ENCODE measurements at places on chromosomes 4 and X.

GRCh38 chr4:141810712-141811375 is 174.5 kb downstream of the IL15 start:
- no peak for DNase-seq

DNA sequence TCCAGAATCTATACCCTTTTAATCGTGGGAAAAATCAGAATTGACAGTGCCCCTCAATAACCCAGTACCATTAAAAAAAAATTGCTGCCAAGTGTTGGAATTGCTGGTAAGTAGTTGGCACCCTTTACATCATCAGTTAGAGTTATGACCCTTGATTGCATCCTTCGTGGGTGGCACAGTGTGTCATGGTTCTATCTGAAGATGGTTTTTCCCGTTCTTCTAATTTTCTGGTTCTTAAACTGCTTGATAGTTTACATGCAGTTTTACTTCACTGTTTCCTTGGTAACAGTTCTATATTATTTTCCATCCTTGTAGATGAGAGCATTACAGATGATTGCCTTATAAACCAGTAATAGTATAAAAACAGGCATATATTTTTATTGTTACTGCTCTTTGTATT is 3.2 kb downstream of the FRMPD4 start:
- DNase-seq: no peak

GRCh38 chrX:10484683-10485247 is 135.6 kb downstream of the MID1 start:
- no peak for DNase-seq

GRCh38 chr4:165301833-165302232 is 25.6 kb upstream of the MSMO1 start:
- DNase-seq: no peak

- DNase-seq: no peak
Observed at GRCh38 chr4:14701896-14702295, 300.4 kb upstream of the CPEB2 start.

DNA sequence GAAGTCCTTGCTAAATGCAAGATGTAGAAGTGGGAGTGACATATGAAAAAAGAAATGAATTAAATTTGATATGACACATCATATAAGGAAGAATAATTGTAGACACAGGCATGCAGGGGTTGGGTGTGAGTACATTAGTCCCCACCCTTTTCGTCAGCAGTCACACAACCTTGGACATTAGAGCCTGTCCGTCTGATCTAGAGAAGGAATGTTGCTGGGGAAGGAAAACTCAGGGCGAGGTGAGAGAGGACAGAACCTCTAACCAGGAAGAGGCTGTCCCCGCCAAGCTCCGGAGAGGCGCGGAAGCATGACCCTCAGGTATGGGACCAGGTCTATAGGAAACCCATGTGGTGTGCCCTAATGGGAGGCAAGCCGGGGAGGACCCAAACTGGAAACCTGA is 102.1 kb downstream of the RELL1 start:
- DNase-seq: no peak

DNA sequence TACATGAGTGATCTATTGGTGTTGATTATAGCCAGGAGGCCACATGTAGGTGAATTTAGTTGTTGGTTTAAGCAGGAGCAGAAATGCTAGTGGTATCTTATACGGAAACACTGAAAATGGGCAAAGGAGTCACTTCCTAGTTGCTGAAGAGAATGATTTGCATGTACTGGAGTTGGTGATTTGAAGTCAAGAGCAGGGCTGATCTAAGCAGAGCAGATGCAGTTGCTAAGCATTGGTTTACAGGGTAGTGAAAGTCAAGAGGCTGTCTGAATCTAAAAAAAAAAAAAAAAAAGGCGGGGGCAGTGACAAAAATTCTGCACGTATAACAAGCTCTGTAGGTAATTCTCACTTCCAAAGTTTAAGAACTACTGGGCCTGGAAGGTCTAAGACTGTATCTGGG is 90.4 kb upstream of the HPRT1 start:
- no peak for DNase-seq

- DNase-seq: no peak
Observed at GRCh38 chr4:77127837-77128621, 29.0 kb upstream of the CCNG2 start.

All from SIG-M5 (cell line).